ENCODE measurements at places on chromosomes 13 and 19. TPM values are rescaled to one million over a fixed set of nuclear protein-coding genes. Genes with fewer than 3 reads are reported as not detected.
A peak's percentile ranks its signal among the peaks of the same experiment; 100 is the strongest.

DNA sequence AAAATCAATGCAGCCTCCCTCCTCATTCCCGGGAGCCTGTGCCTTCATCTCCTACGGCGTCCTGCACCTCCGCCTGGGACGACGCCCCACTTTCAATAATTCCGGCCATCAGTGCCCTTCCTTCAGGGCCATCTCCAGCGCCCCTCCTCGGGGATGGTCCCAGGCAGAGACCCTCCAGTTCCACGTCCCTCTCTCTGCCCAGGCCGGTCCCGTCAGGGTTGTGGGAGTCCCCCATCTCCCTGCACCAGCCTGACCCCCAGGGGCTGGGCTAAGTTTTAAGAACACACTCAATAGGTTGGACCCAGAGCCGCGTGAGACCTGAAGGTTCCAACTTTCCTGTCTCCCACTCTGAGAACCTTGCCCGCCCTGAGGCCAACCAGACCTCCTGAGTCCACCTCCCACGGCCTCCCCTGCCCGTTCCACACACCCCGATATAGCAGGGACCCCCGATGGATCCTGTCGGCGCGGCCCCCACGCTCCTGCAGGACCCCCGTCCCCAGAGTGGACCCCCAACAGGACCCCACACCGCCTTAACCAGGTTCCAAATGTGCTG is 646 bp downstream of the TMEM161A start:
- DNase-seq = no peak

DNA sequence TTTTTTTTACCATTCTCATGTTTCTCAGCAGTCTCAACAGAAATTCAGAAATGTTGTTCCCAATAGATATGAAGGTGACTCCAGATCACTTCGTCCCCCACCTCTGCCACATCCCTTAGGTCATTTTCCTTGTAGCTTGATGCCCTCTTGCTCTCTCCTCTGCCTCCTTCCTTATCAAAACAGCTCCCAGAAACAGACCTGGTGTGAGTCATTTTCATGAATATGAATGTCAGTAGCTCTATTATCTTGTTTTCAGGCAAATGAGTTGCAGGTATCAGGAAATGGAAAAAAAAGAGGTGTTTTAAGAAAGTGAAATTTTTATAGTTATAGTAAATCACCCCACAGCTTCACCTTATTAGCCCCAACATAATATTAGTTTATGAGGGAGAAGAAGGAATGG is 539.3 kb downstream of the SUCLA2 start:
- DNase-seq = no peak

DNA sequence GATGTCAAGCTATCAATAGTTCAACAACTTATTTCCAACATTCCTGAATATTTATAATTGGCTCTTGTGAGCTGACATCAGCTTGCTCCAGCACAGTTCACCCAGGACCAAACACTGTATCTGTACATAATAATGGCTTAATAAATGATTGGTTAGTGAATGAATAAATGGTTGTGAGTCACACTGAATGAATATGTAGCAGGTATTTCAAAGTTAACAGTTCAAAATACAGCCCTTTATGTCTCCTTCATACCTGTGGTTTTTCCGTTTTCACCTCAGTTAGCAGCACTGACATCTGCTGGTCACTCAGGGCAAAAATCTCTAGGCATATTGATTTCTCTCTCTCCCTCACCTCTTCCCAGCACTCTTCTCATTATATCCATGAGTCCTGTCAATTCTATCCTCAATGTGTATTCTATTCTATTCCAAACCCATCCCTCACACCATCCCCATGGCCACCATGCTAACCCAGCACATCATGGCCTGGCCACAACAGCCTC is 76.3 kb downstream of the PEG3 start:
- no peak for DNase-seq

- DNase-seq = no peak
These were observed 134.7 kb upstream of the SLITRK5 start for GRCh38 chr13:87536499-87536898.

DNA sequence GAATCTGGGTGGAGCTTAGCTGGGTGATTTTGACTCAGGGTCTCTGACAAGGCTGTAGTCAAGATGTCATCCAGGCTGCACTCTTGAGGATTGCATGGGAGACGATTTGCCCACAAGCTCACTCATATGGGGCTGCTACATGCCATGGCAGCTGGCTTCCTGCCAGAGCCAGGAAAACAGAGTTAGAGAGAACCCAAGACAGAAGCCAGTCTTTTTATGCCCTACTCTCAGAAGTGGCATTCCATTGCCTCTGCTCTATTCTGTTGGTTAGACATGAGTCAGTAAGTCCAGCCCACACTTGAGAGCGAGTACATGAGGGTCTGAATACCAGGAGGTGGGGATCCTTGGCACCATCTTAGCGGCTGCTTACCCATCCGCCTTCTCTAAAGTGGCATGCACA is 9.5 kb downstream of the POLR1D start:
- no peak for DNase-seq

DNA sequence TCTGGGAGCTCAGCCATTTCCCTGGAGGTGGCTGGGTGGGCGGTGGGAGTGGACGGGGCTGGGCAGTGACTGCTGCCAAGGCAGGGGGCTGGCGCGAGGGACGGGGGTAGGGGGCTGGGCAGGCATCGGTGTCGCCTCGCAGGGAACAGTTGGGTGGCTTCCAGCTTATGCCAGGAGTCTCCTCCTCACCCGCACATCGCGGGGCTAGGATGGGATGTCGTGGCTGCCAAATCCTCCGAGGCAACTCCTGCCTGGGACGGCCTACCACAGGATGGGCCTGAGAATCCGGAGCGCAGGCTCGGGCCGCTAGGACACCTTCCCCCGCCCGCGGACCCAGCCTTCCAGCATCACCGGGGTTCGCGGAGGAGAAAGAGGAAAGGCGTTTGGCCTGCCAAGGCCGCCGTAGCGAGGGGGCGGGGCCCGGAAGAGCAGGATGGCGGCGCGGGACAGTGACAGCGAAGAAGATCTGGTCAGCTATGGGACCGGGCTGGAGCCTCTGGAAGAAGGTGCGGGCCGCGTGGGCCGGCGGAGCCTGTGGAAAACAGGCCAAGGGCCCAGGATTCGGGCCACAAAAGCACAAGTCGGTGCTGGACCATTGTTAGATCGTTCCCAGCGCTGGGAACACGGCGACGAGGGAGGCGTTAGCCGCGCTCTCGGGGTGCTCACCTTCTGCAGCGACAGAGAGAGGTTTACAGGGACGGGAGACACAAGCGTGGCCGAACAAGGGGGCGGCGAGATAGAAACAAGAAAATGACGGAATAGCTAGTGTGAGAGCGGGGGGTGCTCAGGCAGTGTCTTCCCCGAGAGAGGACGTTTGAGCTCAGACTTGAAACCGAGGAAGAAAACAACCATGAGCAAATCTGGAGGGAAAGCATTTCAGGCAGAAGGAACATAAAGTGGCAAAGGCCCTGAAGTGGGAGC is at the start of gene GPATCH1:
Gene GPATCH1, plus strand, starts transcription at position 421 of the 921 bp plus-strand sequence. Its CDS starts 13 bp downstream, at position 434.
- DNase-seq = peak; percentile 89

Gene CGB8
- total RNA-seq = not detected

Gene NKG7
- total RNA-seq = 2.8 TPM

Gene GRIK5
- 0.17 TPM for total RNA-seq

All from CD4-positive, alpha-beta memory T cell (primary cell).